ENCODE measurements at places on chromosomes 13 and 19. TPM values are rescaled to one million over a fixed set of nuclear protein-coding genes. Genes with fewer than 3 reads are reported as not detected.

The CABP5 gene
- not detected for total RNA-seq

The RASIP1 gene
- 0.63 TPM for total RNA-seq

The LPAR2 gene
- 25.5 TPM for total RNA-seq

The NLRP11 gene
- total RNA-seq: 0.06 TPM

The CNN1 gene
- total RNA-seq: not detected

The POLRMT gene
- 81.1 TPM for total RNA-seq

The INAFM1 gene
- total RNA-seq: 8.2 TPM

The CD79A gene
- total RNA-seq: 6.4 TPM

The CYP4F3 gene
- total RNA-seq: not detected

The FBXO46 gene
- total RNA-seq: 26.5 TPM

The KIR3DL1 gene
- total RNA-seq: 0.23 TPM

The ZNF444 gene
- 29.3 TPM for total RNA-seq

The ZSCAN18 gene
- total RNA-seq: 25.6 TPM

The CFD gene
- 1.7 TPM for total RNA-seq

The KLK15 gene
- total RNA-seq: not detected

The OR7C1 gene
- total RNA-seq: not detected

The ATP8A2 gene
- 0.75 TPM for total RNA-seq

The KCNN4 gene
- total RNA-seq: 89.2 TPM

The S1PR2 gene
- 14.3 TPM for total RNA-seq

Data from activated CD8-positive, alpha-beta memory T cell treated with anti-CD3 and anti-CD28 coated beads for 36 hours (primary cell).